NCI-H345 (cell line): ENCODE measurements at places on chromosomes 11 and 22.

- no peak for DNase-seq
These were observed 27.8 kb upstream of the THY1 start for GRCh38 chr11:119450590-119451326.

GRCh38 chr11:70717936-70718595 lies 319.7 kb downstream of the CTTN start:
- DNase-seq, result no peak

GRCh38 chr11:34380696-34381095 lies 22.9 kb upstream of the ABTB2 start:
- DNase-seq, result no peak

GRCh38 chr11:102837646-102838045 lies 5.8 kb downstream of the MMP3 start:
- DNase-seq, result no peak

GRCh38 chr11:61587951-61588727 lies 7.3 kb upstream of the SYT7 start:
- DNase-seq, result peak; percentile 78

DNA sequence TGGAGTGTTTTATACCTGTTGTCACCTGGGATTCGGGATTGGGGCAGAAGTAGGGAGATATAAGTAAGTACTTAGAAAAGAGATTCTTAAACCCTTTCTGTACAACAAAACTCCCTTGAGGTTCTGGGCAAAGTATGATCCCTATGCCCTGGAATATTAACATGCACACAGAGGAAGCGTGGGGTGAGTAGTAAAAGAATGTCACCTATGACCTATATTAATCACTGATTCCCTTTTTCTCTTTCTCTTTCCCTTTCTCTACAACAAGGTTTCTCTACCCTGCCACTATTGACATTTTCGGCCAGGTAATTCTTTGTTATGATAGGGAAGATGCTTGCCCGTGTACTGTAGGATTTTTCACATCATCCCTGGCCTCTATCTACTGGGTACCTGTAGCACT lies 209.7 kb upstream of the PLET1 start:
- no peak for DNase-seq

- DNase-seq, result no peak
These were observed 42.9 kb downstream of the LRRC32 start for GRCh38 chr11:76627606-76628005.

DNA sequence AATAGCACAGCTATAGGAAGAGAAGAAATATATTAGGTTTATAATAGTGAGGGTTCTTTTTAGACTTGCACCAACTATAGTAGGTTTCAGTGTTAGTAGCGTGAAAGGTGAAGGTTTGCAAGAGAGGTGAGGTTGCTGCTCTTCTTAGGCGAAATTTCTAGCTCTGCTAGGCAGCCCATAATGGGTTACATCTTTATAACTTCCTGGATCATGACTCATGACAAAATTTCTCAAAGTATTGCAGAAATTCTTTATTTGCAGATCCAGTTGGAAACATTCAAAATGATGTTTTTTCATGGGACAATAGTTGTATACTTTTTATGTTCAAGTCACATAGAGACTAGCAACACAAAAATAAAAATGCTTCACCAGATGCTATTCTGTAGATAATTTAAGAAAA lies 260.0 kb downstream of the SOX6 start:
- no peak for DNase-seq

DNA sequence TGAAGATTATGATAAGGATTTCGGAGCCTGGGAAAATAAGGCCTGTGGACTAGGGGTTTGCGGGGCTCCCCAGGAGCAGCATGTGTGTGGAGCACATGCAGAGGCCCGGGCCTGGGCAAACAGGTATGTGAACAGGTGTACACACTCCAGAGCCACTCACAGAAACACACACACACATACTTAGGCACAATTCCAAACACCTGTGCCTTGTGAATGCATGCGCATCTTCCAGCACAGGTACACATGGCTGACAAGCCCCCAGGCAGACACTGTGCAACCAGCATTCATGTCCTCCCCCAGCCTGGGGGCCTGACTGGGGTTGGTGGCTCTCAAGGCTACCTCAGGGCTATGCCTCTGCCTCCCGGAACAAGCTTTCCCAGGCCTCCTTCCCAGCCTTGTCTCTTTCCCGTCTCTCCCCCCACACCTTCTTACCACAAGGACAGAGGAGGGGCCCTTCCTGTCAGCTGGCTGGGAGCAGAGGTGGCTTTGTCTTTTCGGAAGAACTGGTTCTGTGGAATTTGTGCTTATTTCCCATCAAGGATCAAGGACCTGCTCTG lies 2.6 kb upstream of the P2RY6 start:
- DNase-seq, result peak; percentile 38

DNA sequence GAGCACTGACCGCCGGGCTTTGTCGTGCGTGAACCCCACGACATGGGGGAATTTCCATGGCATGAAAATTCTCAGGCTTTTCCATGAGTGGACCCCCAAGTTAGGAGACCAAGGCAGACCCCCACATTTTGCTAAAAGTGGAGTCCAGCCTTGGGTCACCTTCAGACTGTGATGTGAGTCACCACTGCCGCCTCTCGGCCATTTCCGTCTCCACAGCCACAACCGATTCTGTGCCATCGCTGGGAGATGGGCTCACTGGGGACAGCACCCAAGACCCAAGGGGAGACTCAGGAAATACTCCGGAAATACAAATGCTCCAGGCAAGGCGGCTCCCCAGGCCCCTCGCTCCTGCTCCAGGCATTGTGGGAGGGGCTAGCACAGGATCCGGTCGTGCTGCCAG lies 1.2 kb upstream of the H19 start:
- no peak for DNase-seq

- DNase-seq, result no peak
These were observed 46.6 kb upstream of the WNT7B start for GRCh38 chr22:46023558-46023981.

DNA sequence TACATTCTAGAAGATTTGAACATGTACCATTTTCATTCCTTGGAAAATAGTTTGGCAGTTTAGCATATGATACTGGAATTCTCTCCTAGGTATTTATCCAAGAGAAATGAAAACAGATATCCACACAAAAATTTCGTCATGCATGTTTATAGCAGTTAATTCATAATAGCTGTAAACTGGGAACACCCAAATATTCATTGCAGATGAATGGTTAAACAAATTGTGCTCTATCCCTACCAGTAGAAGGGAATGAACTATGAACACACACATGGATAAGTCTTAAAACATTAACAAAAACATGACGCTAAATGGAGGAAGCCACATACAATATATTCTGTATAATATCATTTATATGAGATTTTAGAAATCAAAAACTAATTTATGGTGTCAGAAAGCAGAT lies 61.5 kb downstream of the PDE3B start:
- no peak for DNase-seq

- peak; percentile 30 for DNase-seq
These were observed 1060.1 kb downstream of the NTM start for GRCh38 chr11:132430429-132431062.

GRCh38 chr11:73957654-73958361 lies 7.0 kb downstream of the DNAJB13 start:
- DNase-seq, result no peak

GRCh38 chr22:19059481-19060278 lies 62.5 kb downstream of the DGCR2 start:
- DNase-seq, result no peak

GRCh38 chr11:96072592-96072991 lies 148.7 kb upstream of the MTMR2 start:
- no peak for DNase-seq

DNA sequence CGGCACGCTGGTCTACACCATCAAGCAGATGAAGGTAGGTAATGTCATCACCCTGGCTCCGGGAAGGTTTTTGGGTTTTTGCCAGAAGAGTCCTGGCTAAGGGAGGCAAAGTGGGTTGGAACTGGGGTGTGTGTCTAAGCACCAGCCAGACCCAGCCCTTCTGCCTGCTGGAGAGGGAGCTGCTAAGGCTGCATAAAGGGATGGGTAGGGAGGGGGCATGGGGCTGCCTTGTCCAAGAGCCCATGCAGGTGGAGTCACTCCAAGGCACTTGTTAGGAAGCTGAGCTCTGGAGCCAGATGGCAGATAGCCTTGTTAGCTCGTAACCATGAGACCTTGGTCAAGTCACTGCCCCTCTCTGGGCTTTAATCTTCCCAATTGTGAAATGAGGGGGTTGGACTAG lies 48.0 kb downstream of the TIMP3 start:
- no peak for DNase-seq

GRCh38 chr11:91365986-91366585 lies 858.5 kb upstream of the FAT3 start:
- DNase-seq, result no peak

DNA sequence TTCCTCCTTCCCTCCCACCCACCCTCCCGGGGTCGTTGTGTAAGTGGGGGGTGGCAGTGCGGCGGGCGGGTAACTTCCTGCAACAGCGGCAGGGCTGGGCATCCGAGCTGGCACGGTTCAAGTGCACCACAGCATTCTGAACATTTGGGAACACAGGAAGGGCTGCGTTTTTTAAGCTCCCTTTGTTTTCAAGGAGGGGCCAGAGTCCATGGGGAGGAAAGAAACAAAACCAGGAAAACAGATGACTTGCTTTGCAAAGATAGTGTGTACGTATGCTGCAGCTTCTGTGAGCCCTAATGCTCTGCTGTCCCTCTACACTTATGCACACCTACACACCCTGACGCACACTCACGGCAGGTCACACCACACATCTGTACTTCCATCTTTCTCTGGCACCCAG lies 152.5 kb downstream of the FBXO7 start:
- no peak for DNase-seq

GRCh38 chr11:61874377-61874809 lies 17.0 kb downstream of the FADS3 start:
- DNase-seq, result no peak

DNA sequence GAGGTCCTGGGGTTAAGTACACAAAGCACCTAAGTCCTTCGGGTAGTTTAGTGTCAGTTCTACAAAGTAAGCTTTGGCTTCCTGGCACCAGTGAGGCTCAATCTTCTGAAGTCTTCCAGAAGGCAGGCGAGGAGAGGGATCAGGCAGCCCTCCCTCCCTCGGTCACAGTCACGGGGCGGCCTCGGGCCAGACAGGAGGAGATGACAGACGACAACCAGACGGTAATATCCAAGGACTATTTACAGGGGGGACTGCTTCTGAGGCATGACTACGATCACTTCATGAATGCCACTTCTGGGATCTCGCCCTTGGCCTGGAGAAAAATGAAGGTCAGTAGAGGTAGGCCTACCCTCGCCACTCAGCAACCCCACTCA lies 383 bp upstream of the TMEM223 start:
- DNase-seq, result no peak

DNA sequence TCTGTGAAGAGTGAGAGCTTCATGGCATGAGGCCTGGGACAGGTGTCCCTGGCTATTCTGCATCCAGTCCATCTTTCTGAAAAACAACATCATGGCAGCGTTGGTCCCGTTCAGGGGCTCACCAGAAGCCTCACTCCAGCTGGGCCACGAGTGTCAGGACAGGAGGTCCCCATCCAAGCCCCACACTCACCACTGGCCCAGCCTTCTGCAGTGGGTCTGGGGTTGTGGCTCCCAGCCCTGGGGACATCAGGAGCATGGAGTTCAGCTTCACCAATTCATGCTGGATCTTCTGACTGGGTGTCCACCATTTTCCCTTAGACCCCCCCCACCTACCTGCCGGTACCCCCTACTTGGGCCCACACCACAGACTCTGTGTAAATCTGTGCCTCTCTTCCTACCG lies 400.3 kb downstream of the BRD1 start:
- DNase-seq, result no peak

GRCh38 chr22:42283278-42284201 lies 13.1 kb upstream of the TCF20 start:
- DNase-seq, result no peak

- no peak for DNase-seq
These were observed 5.2 kb downstream of the MAML2 start for GRCh38 chr11:96337541-96338431.

GRCh38 chr11:69064394-69064957 lies 15.7 kb downstream of the TPCN2 start:
- no peak for DNase-seq

- DNase-seq, result no peak
These were observed 168.9 kb downstream of the C11orf91 start for GRCh38 chr11:33531743-33532181.

GRCh38 chr11:45079943-45080719 lies 66.3 kb upstream of the PRDM11 start:
- peak; percentile 21 for DNase-seq

GRCh38 chr22:35960854-35961253 lies 67.8 kb downstream of the RBFOX2 start:
- DNase-seq, result no peak

- no peak for DNase-seq
These were observed 9.4 kb downstream of the LHFPL7 start for GRCh38 chr22:24937114-24937513.

DNA sequence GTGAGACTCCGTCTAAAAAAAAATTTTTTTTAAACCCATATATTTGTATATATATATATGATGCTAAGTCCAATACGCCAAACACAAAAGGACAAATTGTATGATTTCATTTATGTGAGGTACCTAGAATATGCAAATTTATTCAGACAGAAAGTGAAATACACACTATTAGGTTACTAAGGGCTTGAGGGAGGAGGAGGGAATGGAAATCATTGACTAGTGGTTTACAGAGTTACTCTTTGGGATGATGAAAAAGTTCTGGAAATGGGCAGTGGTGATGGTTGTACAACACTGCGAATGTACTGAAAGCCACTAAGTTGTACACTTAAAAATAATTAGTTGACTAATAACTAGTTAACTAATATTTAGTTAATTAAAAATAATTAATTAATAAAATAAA lies 36.2 kb upstream of the FGF3 start:
- DNase-seq, result no peak
